NCI-H69 (cell line): ENCODE measurements at places on chromosomes 16 and 17.

- DNase-seq = peak; percentile 73
These were observed 780.8 kb upstream of the CDH8 start for GRCh38 chr16:62816971-62817519.

- no peak for DNase-seq
These were observed 2.2 kb upstream of the PDP2 start for GRCh38 chr16:66878067-66878466.

GRCh38 chr17:63995626-63996025 lies 2.5 kb upstream of the PRR29 start:
- no peak for DNase-seq

DNA sequence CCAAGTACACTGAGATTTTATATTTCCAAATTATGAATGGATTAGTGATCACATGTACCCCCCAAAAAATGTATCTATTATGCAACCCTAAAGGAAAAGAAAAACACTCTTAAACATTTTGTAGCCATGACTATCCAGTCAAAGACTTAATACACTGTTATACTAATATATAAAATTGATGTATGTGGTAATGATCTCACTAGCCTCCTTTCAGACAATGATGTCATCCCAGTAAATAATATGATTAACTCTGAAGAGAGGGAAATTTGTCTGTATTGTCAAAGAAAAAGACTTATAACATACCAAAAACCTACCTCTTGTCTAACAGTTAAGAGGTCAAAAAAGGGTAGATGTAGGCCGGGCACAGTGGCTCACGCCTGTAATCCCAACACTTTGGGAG lies 80.7 kb downstream of the USP32 start:
- DNase-seq = no peak

DNA sequence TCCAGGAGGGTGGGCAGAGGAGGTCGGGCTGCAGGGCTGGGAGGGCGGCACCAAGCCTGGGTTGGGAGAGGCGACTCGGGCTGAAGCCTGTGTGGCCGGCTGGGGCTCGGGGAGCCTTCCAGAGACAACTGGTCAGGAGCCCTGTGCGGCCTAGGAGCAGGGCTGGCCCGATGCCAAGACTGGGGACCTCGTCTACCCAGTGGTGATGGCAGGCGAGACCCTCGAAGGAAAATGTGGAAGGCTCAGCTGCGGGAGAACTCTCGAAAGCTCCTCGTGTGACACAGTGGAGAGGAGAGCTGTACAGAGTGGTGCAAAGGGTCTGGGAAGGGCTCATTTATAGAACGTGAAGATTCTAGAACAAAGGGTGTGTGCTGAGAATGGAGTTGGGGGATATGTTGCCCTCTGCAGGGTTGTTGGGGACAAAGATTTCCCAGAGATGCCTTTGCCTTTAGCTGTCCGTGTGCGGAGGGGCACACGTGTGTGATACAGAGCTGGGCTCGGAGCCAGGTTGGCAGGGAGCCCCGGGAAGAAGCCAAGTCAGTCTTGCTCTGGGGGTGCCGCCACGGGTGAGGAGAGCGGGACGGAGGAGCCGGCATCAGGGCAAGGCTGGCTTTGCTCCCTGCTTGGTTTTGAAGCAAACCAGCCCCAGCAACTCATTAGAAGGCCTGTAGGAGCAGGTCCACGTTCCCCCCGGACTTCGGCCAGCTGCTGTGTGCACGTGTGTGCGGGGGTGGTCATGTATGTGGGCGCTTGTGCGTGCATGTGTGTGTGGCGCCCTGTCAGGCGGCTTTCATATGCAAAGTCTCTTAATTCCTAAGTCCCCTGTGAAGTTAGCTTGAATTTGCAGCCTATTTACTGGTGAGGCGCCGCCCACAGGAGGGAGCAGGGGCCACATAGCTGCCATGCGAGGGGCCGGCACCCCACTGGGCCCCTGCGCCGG lies 132.4 kb upstream of the CHMP6 start:
- peak; percentile 28 for DNase-seq

DNA sequence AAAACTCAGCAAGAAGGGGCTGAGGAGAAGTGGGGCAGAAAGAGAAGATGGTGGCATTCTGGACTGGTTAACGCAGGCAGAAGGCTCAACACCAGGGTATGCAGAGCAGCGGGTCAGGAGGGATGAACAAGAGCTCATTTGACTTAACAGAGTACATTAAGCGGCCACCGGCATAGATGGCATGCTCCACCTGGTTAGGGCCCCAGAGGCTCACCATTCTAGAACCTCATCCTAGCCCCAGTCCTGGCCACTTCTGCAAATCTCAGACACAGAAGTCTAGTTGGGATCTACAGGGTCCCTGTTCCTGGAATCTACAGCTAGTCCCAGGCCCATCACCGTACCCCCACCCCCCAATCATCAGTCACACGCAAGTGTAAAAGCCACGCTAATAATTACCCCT lies 1.7 kb upstream of the MYO1C start:
- DNase-seq = no peak

DNA sequence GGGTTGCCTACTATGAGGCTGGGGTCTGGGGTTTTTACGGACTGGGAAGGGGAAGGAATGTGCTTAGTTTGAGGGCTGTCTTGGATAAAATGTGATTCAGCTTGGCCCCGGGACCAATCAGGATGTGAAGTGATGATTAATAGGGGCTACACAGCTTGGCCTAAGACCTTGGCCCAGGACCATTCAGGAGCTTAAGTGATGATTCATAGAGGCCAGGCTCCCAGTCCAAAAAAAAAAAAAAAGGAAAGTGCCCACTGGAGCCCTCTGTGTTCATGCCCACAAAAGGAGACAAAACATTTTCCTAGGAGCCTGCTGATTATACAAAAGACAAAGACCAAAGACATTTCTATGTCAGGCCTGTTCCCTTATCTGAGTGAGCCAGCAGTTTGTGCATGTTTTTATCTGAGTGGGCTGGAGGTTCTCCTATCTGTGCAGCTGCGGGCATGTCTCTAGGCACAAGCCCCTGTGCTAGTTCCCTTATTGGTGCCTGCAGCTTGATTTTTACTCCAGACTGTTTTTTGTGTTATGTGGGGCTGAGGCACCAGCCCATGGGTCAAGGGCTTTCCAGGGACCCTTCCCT lies 898.2 kb upstream of the GOT2 start:
- DNase-seq = no peak

DNA sequence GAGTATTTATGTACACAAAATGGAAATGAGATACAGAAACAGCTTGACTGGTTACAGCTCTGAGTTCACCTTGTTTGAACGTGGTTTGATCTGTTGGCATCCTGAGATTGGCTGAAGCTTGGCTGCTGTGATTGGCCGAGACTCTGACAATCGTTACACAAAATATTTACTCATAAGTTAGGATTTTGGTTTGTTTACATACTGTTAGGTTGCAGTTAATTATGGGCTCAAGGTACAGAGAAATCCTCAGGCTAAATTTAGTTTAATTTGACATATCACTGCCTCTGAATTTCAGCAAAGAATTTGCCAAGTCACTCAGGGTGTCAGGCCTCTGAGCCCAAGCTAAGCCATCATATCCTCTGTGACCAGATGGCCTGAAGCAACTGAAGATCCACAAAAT lies 227.3 kb downstream of the COPRS start:
- no peak for DNase-seq
